Psoas muscle (tissue), 8 donors: ENCODE measurements at places on chromosomes 11 and 22.

GRCh38 chr11:123481640-123482039 is 51.6 kb downstream of the GRAMD1B start:
- no peaks in the 10 kb centered on the region for H3K36me3 ChIP-seq
- no peak overlapping the region for H3K4me3 ChIP-seq
- DNase-seq, result no peak
- H3K27me3 ChIP-seq, result no peaks in the 10 kb centered on the region

DNA sequence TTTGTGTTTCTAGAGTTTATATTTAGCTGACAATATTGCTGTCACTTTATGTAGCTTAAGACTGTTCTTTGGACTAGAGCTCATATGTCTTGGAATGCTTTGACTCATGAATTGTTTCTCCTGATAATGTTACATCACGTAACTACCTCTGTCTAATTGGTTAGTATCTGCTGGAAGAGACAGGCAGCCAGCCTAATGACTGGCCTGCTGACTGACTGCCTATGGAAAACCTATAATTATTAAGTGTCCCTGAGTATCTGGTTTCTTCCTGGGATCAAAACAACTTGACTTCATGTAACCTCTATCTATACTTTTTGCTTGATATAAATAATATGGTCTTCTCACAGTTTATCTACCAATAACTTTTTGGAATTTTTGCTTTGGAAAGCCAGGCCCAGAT is 9.4 kb downstream of the SOX6 start:
- H3K27ac ChIP-seq, result peak overlapping the region; percentile 83
- no peaks in the 10 kb centered on the region for H3K27me3 ChIP-seq
- no peaks in the 10 kb centered on the region for H3K36me3 ChIP-seq
- no peak for DNase-seq
- H3K4me1 ChIP-seq, result peaks cover 33% of the 10 kb centered on the region

GRCh38 chr22:17779286-17780115 is 5.2 kb upstream of the BID start:
- no peaks in the 10 kb centered on the region for H3K27me3 ChIP-seq
- no peak for DNase-seq
- no peak overlapping the region for H3K27ac ChIP-seq
- H3K36me3 ChIP-seq, result no peaks in the 10 kb centered on the region
- peaks cover 10% of the 10 kb centered on the region for H3K4me1 ChIP-seq
- H3K4me3 ChIP-seq, result no peak overlapping the region

DNA sequence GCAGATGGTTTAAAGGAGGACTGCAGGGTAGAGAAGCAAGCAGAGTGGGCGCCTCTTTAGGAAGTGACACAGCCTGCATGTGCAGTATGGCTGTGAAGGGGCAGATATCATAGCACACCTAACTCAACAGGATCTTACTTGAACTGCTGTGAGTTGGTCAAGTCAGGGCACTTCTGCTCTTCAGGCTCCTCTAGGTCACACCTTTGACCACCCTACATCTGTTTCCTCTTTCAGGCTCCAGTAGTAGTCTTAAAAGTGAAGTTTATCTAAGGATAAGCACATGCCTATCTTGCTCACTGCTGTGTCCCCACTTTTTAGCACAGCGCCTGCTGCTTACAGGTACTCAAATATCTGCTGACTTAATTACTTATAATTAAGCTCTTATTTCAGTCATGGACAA is 6.5 kb downstream of the MRPL16 start:
- H3K4me3 ChIP-seq, result no peak overlapping the region
- no peak overlapping the region for H3K27ac ChIP-seq
- H3K27me3 ChIP-seq, result no peaks in the 10 kb centered on the region
- peaks cover 83% of the 10 kb centered on the region for H3K36me3 ChIP-seq

- no peak overlapping the region for H3K27ac ChIP-seq
- DNase-seq, result no peak
- H3K27me3 ChIP-seq, result no peaks in the 10 kb centered on the region
Observed at GRCh38 chr11:14611939-14612338, 31.7 kb upstream of the PDE3B start.
